Activated CD4-positive, alpha-beta T cell treated with anti-CD3 and anti-CD28 coated beads, Interleukin-2, amount 10 ng/mL, durations not matched to agents 7 days and 5 days (primary cell): ENCODE measurements at places on chromosomes 1 and 21.

GRCh38 chr1:235952950-235953615 lies 86.4 kb upstream of the LYST start:
- DNase-seq: no peak

GRCh38 chr21:45836694-45837670 lies 144.6 kb upstream of the COL6A1 start:
- DNase-seq: no peak

- DNase-seq: no peak
Measured at GRCh38 chr1:51435878-51436277, 83.2 kb downstream of the EPS15 start.

- no peak for DNase-seq
Measured at GRCh38 chr1:100074604-100075395, 57.9 kb downstream of the SASS6 start.

- no peak for DNase-seq
Measured at GRCh38 chr1:232290570-232290969, 339.4 kb downstream of the SIPA1L2 start.

DNA sequence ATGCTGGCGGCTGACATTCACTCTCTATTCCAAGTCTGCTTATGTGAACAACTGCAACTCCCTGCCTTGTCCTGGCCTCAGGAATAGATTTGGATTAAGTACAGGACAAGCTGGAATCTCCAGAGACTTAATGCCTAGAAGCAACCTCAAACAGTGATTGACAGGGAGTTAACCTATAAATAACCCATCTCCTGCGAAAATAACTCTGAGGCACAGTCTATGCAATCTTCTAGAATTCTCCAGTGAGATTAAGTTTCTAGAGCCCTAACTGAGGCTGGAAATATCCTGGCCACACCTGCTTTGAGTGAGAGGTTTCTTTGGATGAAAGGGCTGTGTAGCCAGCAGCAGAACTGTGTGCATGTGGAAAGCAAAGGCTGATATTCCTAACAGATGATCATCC lies 25.3 kb upstream of the ATP1A1 start:
- no peak for DNase-seq

DNA sequence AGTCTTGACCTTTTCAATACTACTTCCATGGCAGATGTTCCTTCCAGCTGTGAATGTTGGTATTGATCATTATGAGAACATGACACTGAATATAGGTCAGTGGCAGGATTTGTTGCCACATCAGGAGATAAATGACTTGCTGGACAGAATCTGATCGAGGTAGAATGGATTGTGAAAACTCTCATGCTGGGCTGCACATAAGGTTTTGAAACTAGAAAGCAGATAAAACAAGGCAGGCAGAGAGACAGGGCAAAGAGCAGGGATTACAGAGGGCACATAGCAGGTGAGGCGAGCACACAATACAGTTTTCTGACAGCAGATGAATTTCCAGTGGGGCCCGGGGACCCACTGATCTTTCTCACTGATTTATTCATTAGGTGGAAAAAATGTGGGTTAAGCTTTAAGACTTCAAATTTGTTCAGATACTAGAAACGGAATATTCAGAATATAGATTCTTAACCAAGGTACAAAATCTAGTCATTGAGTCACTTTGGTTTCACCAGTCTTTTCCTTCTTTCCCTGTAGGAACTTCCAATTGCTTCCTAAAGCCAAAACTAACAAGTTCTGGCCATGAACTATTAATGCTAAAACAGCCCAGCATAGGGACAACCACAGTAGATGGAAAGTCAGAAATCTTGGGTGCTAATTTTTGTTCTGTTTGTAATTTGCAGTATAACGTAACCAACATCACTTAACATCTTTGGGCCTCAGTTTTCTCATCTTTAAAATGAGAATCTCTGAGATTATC lies 296.0 kb upstream of the PTBP2 start:
- no peak for DNase-seq

DNA sequence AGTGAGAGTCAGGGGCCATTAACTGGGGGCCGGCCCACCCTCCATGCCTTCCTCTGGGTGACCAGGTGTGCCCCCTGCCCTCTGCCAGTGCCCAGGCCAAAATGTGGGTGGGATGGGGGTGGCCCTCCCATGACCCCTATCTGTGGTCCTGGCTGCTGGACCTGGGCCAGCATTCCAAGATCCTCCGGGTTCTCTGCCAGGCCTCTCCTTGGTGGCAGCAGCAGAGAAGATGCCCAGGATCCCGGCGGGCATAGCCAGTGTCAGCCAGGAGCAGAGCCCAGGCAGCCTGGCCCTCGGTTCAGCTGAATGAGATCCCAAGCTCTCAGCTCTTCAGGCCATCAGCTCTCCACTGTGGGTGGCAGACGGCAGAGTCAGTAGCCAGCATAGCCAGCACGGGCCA lies 31.3 kb upstream of the ACTRT2 start:
- DNase-seq: no peak

GRCh38 chr1:17520473-17521319 lies 18.8 kb upstream of the ARHGEF10L start:
- DNase-seq: no peak

GRCh38 chr1:90922202-90922601 lies 99.6 kb downstream of the ZNF644 start:
- DNase-seq: no peak
